Activated CD4-positive, alpha-beta T cell treated with anti-CD3 and anti-CD28 coated beads for 36 hours (primary cell): ENCODE measurements at places on chromosomes 5 and 9. TPM values are rescaled to one million over a fixed set of nuclear protein-coding genes. Genes with fewer than 3 reads are reported as not detected.

The CYLC2 gene
- not detected for total RNA-seq

The NEK6 gene
- 6.4 TPM for total RNA-seq

- DNase-seq: no peak
Observed at GRCh38 chr9:101030086-101030391, 1.5 kb downstream of the PLPPR1 start.

- no peak for DNase-seq
Observed at GRCh38 chr9:99626426-99626825, 195.3 kb upstream of the NR4A3 start.

- DNase-seq: no peak
Observed at GRCh38 chr5:173878224-173878967, 9.8 kb upstream of the CPEB4 start.

The ZNF883 gene
- 1.3 TPM for total RNA-seq

The EFCAB9 gene
- total RNA-seq: not detected

The PAEP gene
- not detected for total RNA-seq

- peak; percentile 85 for DNase-seq
Observed at GRCh38 chr9:125374443-125375309, 113.0 kb downstream of the GAPVD1 start.

DNA sequence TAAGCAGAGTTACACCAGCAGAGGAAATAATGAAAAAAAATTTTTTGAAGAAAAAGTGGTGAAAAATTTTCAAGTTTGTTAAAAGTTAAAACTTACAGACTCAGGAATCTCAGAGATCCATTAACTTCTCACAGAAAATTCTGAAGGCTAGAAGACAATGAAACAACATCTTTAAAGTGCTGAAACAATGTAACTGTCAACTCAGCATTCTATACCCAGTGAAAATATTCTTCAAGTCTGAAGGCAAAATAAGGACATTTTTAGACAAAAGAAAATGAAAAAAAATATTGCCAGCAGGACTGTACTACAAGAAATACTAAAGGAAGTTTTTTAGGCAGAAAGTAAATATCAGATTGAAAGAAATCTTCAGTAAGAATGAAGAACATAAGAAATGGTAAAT, 36.7 kb upstream of the RGMB start:
- no peak for DNase-seq

- DNase-seq: no peak
Observed at GRCh38 chr9:78778861-78779374, 482.0 kb downstream of the PSAT1 start.

DNA sequence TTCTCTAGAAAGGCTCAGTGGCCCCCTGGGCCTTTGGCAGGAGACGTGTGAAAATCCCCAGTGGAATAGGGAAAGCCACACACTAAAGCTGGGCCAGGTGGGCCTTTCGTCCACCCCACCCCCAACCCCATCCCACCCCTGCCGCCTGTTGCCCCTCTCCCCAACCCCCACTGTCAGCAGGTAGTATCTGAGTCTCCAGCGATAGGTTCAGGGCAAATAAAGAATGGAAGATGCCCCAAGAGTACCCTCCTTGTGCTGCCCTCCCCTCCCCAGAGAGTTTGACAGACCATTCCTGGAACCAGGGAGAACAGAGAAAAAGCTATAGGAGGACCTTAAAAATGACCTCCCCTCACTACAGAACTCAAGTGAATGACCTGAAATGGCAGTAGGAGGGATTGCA, 36.7 kb upstream of the UBE2D2 start:
- DNase-seq: no peak

- DNase-seq: no peak
Observed at GRCh38 chr5:137659209-137659608, 76.7 kb downstream of the KLHL3 start.

GRCh38 chr5:129051283-129051682, 43.3 kb upstream of the ISOC1 start:
- DNase-seq: no peak

The BARX1 gene
- 1.9 TPM for total RNA-seq

DNA sequence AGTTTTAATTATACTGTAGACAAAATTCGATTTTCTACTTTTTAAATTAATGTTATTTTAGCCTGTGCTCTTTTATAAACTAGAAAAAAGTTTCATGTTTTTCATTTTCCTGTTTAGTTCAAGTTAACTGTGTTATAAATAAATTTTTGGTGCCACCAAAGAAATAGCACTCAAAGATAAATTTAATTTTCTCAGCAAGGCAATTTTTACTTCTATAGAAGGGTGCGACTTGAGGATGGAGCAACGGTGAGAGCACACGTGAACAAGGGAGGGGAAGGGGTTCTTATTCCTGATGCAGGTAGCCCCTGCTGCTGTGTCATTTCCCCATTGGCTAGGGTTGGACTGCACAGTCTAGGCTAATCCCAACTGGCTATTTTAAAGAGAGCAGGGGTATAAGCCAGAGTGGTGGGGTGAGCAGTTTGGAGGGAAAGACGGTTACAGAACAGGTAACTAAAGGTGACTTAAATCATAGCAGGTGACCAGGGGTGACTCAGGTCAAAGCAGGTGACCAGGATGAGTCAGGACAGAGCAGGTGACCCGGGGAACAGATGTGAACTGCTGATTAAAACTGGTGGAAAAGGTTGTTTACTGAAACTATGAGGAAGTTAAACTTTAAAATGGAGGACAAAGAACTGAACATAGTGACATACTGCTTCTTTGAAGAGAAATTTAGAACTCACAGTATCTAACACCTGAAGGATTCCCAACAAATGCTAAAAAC, 104.6 kb upstream of the GPBP1 start:
- DNase-seq: no peak

DNA sequence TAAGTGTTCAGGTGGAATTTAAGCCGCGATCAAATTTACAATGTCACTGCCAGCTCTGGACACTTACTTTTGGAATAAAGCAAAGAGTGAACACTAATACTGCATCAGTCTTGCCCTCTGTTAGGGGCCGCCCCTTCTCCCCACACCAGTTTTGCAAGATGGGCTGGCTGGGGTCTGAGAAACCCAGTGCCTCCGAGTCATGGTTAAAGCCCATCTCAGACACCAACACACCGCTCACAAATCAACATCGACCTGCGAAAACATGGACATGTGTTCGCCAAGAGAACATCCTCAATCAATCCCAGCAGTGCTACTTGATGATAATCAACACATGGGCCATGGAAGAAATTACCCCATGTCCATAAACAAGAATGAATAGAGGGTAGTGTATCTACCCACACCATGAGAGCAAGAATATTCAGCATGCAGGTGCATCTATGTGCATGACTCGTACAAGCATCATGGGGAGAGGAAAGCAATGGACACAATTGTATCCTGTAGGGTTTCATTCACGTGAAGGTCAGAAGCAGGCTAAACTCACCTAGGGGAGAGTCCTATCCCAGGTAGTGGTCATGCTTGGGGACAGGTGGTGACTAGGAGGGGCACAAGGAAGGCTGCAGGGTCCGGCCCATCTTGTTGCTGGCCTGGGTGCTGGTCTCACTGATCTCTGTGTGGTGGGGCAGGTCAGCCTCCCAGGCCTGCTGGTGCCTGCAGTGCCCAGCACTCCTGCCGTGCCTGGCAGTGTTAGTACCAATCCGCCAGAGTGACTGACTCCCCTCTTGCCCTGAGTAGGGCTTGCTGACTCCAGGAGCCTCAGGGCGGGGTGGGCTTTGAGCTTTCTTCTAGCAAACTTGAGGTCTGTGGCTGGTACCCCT, 5.0 kb downstream of the S1PR3 start:
- no peak for DNase-seq

The CER1 gene
- total RNA-seq: not detected

The GNA14 gene
- 0.54 TPM for total RNA-seq
